ENCODE measurements at places on chromosomes 16 and 17. TPM values are rescaled to one million over a fixed set of nuclear protein-coding genes. Genes with fewer than 3 reads are reported as not detected.

FZD2 gene
- total RNA-seq: 12.6 TPM

AXIN1 gene
- total RNA-seq: 28.4 TPM

ASB16 gene
- total RNA-seq: not detected

KRT28 gene
- total RNA-seq: not detected

DNA sequence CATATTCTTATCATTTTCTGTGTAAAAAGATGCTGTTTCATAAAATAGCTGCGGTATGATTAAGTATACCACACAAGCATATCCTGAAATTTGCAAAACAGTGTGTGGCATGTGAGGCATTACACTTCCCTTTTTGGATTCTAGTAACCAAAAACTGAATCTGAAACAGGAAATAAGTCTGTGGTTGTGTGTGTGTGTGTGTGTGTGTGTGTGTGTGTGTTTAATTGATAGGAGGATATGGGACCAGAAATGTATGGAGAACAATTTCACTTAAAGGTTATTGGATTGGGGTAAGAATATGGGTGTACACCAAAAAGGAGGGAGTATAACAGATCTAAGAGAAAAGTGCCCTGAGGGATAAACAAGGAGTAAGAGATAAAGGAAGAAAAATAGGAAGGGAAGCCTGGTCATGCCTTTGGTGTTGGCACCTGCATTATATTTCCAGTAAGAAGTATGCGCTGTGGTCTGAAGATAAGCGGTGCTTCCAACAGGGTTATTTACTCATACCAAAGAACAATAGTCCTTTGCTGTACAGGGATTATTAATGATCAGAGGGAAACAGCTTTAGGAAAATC lies 4.0 kb downstream of the LYRM1 start:
- DNase-seq: peak; percentile 88

GRCh38 chr16:15466886-15467781 lies 32.7 kb downstream of the BMERB1 start:
- DNase-seq: no peak

DNA sequence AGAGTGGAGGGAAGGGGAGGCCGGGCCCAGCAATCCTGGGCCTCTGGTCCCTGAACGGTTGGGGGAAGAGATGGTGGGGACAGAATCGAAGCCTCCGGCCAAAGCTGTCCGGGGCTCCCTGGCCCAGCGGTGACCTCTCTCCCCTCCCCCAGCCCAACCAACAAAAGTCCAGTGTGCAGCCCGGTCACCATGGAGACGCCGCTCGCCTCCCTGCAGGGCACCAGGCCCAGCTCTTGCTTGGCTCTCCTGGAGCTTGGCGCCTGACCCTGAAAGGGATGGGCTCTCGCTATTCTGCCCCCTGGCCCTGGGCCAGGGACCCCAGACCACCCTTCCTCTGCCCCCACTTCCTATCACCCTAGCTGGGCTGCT lies 1.3 kb downstream of the METRN start:
- DNase-seq: no peak

DNA sequence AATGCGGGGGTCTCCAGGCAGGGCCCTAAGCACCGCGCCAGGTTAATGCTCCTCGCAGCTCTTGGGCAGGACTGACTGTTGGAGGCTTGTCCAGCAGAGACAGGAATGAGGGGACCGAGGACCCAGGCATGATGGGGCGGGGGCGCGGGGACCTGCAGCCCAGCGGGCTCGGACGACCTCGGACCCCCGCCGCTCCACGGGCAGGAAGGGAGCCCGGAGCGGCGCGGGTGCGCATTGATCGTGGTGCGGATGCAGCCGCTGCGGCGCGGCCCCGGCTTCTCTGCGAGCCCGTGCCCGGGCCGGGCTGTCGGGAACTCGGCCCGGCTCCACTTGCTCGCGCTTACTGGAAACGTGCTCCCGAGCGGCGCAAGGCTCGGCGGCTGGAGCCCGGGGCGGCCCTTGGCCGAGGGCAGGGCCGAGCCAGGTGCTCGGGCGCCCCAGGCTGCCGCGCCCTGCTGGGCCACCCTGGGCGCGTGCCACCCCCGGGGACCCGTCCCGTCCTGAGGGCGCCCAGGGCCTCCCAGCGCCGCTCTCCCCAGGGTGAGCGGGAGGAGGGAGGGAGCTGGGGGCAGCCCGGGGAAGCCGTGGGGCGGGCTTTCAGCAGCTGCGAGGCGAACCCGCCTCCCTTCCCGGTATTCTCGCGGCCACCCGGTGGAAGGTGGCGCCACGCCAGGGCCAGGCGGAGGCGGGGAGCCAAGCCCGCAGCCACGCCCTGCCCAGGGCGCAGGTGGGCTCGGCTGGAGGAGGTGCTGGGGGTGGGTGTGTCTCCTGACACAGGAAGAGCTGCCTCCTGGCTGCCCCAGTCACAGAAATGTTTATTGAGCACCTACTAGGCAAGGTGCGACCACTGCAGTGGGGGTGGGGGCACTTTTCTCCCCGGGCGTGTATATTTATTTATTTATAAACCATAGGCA lies 45.9 kb downstream of the SOCS3 start:
- peak; percentile 82 for DNase-seq

- no peak for DNase-seq
Measured at GRCh38 chr17:17700251-17700969, 19.2 kb downstream of the RAI1 start.

DNA sequence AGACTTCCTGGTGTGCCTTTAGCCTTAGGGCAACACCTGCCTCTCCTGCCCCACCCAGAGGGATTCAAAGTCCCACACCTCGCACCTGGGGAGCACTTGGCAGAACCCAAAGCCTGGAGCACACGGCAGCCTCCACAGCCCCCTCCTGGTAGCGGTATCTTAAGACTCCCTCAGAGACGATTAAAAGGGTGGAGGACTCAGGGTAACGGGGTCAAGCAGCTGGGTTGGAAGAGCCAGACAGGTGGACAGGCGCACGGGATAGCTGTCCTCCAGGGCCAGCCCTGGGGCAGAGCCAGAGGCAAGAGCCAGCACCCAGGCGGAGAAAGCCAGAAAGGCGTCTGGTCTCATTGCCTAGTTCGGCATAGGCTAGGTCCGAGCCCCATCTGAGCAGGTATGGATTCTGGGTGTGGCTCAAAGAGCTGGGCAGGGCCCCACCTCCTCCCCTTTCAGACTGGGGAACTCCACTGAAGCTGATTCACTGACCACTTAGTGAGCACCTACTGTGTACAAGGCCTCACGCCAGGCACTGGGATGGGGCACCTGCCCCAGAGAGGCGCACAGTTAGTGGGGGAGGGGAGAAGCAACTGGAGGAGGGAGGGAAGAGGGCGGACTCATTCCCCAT lies 55.0 kb upstream of the MEAK7 start:
- no peak for DNase-seq

DNA sequence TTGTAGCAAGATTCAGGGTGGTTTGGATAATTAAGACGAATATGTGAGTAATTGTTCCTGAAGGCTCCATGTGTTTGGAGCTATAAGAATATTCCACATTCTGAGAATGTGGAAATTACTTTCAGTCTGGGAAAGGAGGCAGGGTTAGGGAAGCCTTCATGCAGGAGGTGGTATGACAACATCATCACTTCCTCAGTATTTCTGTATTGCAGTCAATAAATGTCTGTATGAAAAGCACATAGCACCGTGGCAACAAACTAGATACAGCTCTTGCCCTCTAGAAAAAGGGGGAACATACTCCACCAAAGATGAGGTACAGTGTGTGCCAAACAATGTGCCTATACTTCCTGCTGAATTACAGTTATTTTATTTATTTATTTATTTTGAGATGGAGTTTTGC lies 26.1 kb upstream of the DHRS7B start:
- no peak for DNase-seq

DNA sequence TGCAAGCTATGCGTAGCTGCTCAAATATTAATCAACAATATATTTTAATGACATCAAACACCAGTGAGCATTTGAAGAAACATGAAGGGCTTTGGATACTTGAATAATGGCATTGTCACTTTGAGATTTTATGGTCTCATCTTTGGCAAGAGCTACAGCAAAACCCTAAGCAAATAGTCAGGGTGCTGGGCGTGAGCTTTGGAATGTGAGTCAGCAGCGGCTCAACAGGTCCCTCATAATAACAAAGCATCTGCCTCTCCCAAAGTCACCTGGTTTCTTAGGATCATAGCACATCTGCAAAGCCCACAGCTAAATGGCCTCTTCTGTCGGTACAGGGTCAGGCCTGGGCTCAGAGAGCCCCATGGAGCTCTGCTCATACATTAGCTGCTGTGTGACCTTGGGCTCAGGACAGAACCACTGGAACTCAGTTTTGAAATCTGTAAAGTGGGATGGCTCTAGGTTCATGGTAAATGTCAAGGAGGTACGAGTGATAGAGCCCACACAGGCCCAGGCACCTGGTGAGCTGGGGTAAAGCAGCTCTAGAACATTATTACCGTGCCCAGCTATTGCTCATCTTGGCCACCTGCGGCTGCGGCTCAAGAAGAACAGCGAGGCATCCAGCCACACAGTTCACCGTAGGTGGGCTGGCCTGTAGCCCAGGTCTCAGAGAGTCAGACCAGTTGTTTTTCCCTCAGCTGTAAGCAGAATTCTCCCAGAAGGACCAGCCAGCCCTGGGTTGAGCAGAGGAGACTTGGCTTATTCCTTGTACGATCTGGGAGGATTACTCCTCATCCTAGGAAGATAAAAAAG lies 544.5 kb upstream of the CDH11 start:
- no peak for DNase-seq

Data from foreskin keratinocyte (primary cell).